ENCODE measurements at places on chromosomes 4 and X. TPM values are rescaled to one million over a fixed set of nuclear protein-coding genes. Genes with fewer than 3 reads are reported as not detected.

GPR119 gene
- total RNA-seq: not detected

CD38 gene
- under 0.01 TPM for total RNA-seq

GRPR gene
- total RNA-seq: not detected

VCX2 gene
- total RNA-seq: not detected

CTAG1B gene
- not detected for total RNA-seq

MAP9 gene
- 20.7 TPM for total RNA-seq

GYPB gene
- not detected for total RNA-seq

SHISA3 gene
- not detected for total RNA-seq

PAGE2 gene
- total RNA-seq: not detected

ADH4 gene
- total RNA-seq: not detected

NOX1 gene
- total RNA-seq: not detected

Measured in placental epithelial cell (primary cell).